NCI-H524 treated with DMSO at 0.1 percent for 48 hours (cell line): ENCODE measurements at places on chromosomes 13 and 19.

DNA sequence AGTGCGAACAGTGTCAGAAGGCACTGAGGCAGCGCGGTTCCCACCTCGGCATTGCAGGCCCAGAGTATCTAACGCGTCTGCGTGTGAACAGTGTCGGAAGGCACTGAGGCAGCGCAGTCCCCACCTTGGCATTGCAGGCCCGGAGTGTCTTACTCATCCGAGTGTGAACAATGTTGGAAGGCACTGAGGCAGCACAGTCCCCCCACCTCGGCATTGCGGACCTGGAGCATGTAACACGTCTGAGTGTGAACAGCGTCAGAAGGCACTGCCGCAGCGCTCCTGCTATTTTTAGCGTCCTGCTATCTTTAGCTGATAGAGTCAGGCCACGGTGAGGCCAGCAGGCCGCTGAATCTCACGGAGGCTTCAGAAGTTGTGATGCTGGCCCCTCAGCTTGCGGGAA is 39.6 kb downstream of the ATP11A start:
- DNase-seq = no peak

DNA sequence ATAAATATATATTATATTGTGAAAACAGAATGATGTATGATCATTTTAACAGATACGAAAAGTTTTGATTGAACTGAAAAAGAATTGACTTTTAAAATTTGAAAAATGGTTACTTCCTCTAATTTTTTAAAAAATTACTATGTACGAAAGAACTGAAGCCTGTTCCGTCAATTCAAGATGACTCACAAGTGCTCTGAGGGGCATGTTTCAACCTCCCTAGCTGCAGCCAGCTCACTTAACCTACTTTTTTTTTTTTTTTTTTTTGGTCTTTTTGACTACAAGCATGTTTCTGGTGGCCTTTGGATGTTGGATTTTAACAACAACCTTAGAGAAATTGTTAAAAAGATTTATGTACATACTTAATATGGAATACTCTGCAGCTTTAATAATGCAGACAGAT is 1139.3 kb downstream of the DIAPH3 start:
- no peak for DNase-seq

GRCh38 chr13:105327581-105328126 is 1207.8 kb downstream of the EFNB2 start:
- DNase-seq = no peak

DNA sequence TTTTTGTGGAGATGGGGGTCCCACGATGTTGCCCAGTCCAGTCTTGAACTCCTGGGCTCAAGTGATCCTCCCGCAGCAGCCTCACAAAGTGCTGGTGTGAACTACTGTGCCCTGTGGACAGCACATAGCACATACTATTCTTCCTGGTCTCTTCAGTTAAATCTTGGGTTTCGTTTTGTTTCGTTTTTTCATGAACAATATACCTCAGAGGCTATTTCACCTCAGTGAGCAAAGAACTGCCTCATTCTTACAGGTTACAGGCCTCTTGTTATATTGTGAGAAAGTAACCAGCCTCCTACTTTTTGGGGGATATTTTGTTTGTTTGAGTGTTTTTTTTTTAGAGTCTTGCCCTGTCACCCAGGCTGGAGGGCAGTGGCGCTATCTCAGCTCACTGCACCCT is 1.3 kb upstream of the C3 start:
- DNase-seq = no peak

DNA sequence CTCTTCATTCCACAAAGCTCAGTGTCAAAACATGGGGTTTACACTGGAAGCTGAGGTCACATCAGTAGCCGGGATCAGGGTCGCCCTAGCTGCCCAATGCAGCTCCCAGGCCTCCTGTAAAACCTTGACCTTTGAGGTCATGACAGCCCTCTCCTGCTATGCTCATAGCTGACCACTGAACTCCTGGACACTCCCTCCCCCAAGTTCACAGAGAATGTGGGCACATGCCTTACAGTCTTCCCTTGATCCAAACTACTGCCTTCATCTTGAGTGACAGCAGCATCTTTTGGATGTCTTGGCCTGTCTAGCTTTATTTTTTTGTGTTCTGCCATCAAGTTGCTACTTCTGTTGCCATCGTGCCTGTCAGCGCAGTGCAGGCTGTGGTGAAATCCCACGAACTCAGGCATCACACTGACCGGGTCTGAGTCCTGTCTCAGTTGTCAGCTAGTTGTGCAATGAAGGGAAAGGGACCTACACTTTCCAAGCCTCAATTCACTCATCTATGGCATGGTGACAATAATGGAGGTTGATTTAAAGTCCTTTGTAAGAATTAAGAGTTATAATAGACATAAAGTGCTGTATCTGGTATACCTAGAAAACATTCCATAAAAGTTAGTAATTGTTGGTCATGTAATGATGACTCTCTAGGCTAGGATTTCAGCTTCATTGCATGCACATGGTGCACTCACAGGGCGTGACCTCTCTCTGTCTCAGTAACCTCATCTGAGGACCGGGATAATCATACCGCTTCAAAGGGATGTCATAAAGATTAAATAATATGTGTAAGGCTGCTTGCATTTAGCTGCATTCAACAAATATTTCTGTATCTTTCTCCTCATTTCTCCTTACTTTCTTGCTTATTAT is 16.4 kb upstream of the ALOX5AP start:
- no peak for DNase-seq

- no peak for DNase-seq
These were observed 1.2 kb downstream of the S1PR4 start for GRCh38 chr19:3179739-3180293.

GRCh38 chr19:7394731-7395359 is 46.1 kb downstream of the ARHGEF18 start:
- DNase-seq = peak; percentile 51
